ENCODE measurements at places on chromosomes 5 and 9.

GRCh38 chr5:81778642-81779041 lies 27.7 kb upstream of the SSBP2 start:
- no peak for DNase-seq

- no peak for DNase-seq
Measured at GRCh38 chr5:171975262-171975876, 31.1 kb downstream of the FBXW11 start.

DNA sequence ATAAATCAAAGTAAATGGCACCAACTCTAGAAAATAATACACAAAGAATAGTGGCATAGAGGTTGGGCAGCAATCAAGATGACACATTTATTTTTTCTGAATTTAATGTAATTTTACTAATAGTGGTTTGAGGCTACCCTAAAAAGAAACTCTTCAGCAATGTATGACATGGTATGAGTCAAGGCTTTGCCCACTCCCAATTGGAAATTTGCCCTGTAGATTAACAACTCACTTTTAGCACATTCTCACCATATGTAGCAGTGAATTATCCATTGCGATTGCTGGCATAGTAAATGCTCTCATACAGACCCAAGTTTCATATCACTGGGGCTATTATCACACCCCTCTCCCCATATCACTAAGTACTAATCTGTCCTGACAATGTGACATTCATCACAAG lies 832.1 kb upstream of the ZNF608 start:
- no peak for DNase-seq

DNA sequence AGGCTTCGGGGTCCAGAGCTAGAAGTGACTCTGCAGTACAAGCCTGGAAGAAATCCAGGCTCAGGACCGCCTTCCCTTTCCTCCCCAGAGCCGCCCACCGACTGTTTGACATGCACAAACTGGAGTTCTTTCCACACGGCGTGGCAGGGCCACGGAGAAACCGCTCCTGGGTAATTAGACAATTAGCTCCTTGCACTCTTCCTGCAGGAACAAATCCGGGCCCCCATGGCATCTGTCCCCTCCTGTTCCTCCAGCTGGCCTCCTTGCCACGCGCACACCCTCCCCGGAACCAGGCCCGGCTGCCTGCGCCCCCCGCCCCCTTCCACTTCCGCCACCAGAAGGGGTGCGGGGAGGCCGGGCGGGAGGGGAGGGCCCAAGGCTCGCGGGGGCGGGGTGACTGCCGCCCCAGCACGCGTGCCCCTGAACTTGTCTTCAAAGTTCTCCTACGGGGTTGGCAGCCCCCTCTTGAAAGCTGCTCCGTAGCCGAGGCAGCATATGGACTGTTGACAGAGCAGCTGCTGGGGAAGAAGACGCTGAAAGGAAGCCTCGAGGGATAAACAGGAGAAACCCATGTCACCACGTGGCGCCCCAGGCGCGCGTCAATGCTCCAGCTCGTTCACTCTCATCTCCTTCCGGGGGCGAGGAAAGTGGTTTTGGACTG lies 74.3 kb downstream of the SEC61B start:
- DNase-seq, result peak; percentile 1

GRCh38 chr5:169149317-169149716 lies 151.6 kb downstream of the SLIT3 start:
- no peak for DNase-seq

GRCh38 chr5:132457371-132458225 lies 33.0 kb downstream of the IRF1 start:
- DNase-seq, result no peak

DNA sequence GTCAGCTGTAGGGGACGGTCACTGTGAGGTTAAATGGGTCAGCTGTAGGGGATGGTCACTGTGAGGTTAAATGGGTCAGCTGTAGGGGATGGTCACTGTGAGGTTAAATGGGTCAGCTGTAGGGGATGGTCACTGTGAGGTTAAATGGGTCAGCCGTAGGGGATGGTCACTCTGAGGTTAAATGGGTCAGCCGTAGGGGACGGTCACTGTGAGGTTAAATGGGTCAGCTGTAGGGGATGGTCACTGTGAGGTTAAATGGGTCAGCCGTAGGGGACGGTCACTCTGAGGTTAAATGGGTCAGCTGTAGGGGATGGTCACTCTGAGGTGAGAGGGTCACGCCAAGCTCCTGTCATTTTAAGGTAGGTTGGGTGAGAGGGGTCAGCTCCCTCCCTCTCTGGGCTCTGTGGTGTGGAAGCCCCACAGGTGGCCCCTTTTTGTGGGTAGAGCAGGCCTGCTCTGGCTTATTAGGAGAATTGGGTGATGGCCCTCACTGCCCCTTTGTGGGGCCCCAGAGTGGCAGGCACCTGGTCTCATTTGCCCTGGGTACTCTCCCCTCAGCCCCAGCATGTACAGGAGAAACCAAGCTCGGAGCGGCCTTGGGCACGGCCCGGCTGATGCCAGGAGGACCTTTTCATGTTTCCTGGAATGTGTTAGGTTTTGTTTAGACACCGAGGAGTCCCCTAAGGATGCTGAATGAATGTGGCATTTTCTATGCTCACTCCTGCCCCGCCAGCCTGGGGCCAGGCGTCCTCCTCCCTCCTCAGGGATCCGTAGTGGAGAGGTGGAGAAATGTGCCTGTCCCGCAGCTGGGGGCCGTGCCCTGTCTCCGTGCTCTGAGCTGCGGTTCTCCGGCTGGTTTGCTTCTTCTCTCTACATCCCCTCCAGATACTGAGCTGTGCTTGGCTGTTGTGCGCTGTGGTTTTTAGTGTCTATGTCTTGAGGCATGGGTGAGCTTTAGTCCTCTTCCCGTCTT lies 31.4 kb downstream of the AHRR start:
- DNase-seq, result no peak

- no peak for DNase-seq
Measured at GRCh38 chr9:35717132-35717870, 14.7 kb downstream of the TLN1 start.

DNA sequence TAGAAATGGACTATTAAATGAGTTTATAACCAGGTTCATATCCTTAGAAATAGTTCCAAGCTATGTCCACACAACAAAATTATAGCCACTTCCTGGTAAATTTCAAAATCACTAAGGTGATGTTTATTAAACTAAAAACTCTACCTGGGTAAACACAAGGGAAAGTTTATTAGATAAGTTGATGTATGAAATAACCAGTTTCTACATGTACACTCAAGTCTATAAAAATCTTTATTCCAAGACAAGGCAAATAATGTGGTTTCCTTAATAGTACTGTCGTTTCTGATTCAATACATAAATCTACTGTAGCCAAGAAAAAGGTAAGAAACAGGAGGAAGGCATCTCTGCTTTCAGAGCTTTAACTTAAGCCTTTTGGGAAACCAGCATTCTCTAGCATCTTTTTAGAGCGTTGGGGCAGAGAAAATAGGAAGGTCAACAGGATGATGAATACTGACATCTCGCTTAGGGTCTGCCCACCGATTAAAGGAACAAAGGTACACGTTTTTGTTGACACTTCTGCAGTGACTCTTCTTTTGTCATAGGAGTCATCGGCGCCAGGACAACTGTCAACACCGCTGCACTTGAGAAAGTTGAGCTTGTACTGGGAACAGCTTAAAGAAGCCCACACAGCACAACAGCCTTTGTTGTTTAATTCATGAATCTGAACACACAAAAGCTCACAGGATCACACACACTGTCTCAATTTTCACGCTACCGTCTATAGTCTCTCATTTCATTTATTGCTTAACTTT lies 513.6 kb downstream of the SLCO4C1 start:
- DNase-seq, result no peak

- no peak for DNase-seq
Measured at GRCh38 chr9:135146766-135147473, 59.5 kb downstream of the OLFM1 start.

- DNase-seq, result no peak
Measured at GRCh38 chr5:130724658-130725057, 440.4 kb downstream of the HINT1 start.

GRCh38 chr9:136015656-136016571 lies 54.7 kb upstream of the UBAC1 start:
- no peak for DNase-seq

DNA sequence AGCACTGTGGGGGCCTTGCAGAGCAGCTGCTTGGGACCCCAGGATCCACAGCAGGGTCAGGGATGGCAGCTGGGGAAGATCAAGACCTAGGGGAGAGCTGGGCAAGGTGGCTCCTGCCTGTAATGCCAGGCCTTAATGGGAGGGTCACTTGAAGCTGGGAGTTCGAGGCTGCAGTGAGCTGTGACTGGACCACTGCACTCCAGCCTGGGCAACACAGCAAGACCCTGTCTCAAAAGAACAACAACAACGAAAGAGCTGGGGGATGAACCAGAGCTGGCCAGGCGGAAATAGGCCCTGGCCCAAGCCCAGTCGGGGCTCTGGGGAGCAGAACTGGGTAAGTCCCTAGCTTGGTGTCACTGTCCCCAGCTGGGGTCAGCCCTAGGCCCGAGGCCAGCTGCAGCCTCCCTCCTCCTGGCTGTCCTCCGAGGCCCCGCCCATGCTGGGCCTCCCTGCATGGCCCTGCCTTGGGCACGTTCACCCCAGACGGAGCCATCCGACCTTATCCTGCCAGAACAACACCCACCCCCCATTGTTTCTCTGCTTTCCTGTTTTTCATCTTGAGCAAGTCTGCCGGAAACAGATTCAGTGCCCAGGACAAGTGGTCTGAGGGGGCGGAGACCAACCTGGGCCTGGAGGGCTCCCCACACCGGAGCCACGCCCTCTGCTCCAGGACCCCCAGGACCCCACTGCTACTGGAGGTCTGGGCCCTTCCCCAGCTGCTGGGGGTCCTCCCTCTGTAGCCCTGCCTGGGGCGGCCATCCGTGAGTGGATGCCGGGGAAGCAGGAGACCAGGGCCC lies 1.9 kb downstream of the DIPK1B start:
- no peak for DNase-seq

DNA sequence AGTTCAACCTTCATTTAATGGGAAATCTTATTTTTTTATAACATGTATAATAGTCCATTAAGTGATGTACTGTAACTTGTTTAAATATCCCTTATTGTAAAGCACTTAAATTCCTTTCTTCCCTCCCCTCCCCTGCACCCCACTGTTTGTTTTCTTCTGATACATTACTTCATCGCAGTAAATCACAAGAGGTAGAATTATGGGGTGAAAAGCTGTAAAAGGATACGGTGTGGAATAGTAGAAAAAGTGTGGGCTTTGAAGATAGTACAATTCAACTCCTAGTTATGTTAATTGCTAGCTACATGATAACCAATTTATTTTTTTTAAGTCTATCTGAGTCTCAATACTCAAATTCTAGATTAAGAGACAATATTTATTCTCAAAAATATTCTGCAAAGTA lies 41.9 kb upstream of the MACIR start:
- no peak for DNase-seq

DNA sequence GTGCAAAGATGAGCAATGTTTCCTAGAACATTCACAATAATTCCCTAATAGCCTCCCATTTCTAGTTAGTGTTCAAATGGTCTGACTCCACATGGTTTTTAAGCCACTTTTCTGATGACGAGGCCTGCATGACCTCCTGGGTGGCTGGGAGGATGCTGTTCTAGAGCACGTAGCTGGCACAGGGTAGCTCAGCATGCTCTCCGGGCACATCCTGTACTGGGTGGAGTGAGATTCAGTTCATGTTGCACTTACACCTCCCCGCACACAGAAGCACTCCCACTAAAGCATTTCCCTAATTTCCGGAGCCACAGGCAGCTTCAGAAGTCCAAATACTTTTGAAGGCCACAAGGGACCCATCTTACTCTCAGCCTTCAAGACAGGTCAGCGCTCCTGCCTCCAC lies 159.8 kb upstream of the LHFPL2 start:
- DNase-seq, result no peak
